ENCODE measurements at places on chromosomes 3 and 15. TPM values are rescaled to one million over a fixed set of nuclear protein-coding genes. Genes with fewer than 3 reads are reported as not detected.

Gene TMCO5A
- total RNA-seq: not detected

Gene CASR
- total RNA-seq: not detected

Gene TNNC1
- total RNA-seq: 1.4 TPM

Gene PLCL2
- 7.1 TPM for total RNA-seq

Gene IL17RE
- total RNA-seq: 1.0 TPM

Gene CA12
- total RNA-seq: 148 TPM

Gene TIMP4
- total RNA-seq: 14.6 TPM

Gene LRRC31
- total RNA-seq: not detected

Gene FAM43A
- 4.3 TPM for total RNA-seq

Gene KBTBD13
- 0.02 TPM for total RNA-seq

Gene ZNF385D
- not detected for total RNA-seq

All from A549 treated with DMSO at 1 μM for 4 hours (cell line).